ENCODE measurements at places on chromosomes 1 and 21. TPM values are rescaled to one million over a fixed set of nuclear protein-coding genes. Genes with fewer than 3 reads are reported as not detected.

- no peak overlapping the region for H3K27ac ChIP-seq
- no peaks in the 10 kb centered on the region for H3K36me3 ChIP-seq
- no peak for DNase-seq
- H3K4me1 ChIP-seq, result no peaks in the 10 kb centered on the region
- H3K27me3 ChIP-seq, result no peaks in the 10 kb centered on the region
- H3K4me3 ChIP-seq, result no peak overlapping the region
Measured at GRCh38 chr1:201761871-201762270, 67.1 kb upstream of the IPO9 start.

DNA sequence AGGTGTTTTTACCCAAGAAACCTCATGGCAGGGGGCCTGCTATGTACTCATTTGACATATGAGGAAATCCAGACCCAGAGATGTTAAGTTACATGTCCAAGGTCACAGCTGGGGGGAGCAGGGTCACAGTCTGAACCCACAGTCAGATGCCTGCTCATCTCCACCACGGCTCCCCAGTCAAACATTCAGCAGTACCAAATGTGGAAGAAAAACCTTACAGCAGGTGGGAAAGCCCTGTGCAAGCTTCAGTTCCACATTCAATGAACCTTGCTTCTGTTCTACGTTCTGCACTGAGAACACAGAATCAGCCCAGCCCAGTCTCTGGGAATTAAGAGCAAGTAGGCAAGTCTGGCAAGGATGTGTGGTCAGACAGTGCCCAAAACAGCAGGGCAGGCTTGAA, 35.2 kb downstream of the LRP8 start:
- no peak for DNase-seq
- H3K4me3 ChIP-seq, result no peak overlapping the region
- no peaks in the 10 kb centered on the region for H3K36me3 ChIP-seq
- no peaks in the 10 kb centered on the region for H3K27me3 ChIP-seq

DNA sequence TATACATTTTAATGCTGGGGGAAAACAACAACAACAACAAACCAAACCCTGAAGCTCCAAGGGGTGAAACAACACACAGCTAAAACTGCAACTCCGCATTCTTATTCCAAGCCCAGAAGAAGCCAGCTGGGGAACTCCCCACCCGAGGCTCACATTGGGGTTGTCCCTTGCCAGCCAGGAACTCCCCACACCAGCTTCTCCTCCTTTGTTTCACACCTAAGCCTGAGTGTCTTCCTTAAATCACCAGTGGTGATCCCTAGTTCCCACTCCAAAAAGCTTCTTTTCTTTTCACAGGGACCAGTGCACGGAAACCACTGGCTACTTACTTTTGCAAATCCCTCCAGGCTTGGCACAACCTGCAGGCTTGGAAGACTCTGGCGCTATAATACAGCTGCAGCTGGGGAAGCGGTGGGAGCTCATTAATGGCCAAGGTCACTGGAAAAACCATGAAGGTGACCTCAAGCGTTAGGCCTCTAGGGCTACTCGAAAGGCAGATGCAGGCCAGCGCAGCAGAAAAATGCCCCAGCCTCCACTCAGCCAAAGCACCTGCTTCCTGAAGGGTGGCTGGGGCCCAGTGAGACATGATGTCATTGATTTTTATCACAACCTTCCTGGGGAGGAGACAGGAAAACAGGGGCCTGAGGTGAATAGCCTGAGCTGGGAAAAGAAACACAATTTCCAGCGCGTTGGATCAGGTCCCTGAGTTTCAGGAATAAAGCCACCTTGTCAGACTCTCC, 40.1 kb downstream of the TLR5 start:
- H3K4me1 ChIP-seq, result no peaks in the 10 kb centered on the region
- H3K27me3 ChIP-seq, result no peaks in the 10 kb centered on the region
- peak; percentile 28 for DNase-seq
- H3K4me3 ChIP-seq, result no peak overlapping the region
- no peak overlapping the region for H3K27ac ChIP-seq

GRCh38 chr1:39133340-39133684, 71.2 kb upstream of the MACF1 start:
- H3K4me1 ChIP-seq, result peaks cover 38% of the 10 kb centered on the region
- no peaks in the 10 kb centered on the region for H3K36me3 ChIP-seq
- DNase-seq, result no peak
- peak overlapping the region; percentile 93 for H3K27ac ChIP-seq

- no peaks in the 10 kb centered on the region for H3K27me3 ChIP-seq
- H3K4me1 ChIP-seq, result no peaks in the 10 kb centered on the region
- no peaks in the 10 kb centered on the region for H3K36me3 ChIP-seq
- DNase-seq, result no peak
- H3K4me3 ChIP-seq, result no peak overlapping the region
Measured at GRCh38 chr1:186152227-186152619, 222.8 kb downstream of the TPR start.

GRCh38 chr1:105436589-105437259, 1619.8 kb upstream of the PRMT6 start:
- DNase-seq, result no peak
- no peaks in the 10 kb centered on the region for H3K4me1 ChIP-seq
- H3K27ac ChIP-seq, result no peak overlapping the region

PLA2G2F gene
- not detected for total RNA-seq

DNA sequence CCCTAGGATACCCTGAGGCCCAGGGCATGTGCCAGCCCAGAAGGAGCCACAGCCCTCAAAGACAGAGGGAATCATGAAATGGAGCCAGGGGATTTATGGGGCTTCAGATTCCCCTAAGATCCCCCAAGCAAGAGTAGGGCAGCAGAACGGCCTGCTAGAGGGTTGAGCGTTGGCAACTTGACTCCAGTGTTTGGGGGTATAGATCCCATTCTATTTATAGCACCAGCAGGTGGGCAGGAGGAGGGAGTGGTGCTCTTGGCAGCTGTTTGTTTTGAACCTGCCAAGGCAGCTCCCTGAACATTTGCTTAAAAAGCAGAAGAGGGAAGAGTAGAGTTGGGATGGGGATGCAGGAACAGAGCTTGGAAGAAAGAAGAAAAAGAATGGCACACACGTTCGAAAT, 33.7 kb downstream of the GLUL start:
- no peaks in the 10 kb centered on the region for H3K27me3 ChIP-seq
- H3K36me3 ChIP-seq, result no peaks in the 10 kb centered on the region
- no peak for DNase-seq
- no peak overlapping the region for H3K27ac ChIP-seq
- H3K4me1 ChIP-seq, result no peaks in the 10 kb centered on the region

ASTN1 gene
- 1.5 TPM for total RNA-seq

DNA sequence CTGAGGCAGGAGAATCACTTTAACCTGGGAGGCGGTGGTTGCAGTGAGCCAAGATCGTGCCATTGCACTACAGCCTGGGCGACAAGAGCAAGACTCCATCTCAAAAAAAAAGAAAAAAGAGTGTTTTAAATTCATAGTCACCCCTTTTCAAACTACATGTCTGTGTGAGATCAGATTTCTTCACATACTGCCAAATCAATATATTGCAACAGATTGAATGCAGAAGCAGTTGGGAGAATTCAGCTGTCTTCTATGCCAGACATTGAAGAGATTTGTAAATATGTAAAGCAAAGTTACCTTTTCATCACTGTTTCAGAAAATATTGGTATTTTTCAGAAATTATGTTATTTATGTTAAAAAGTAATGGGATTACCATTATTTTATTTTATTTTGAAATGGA, 101.1 kb downstream of the TMEM200B start:
- no peak overlapping the region for H3K27ac ChIP-seq
- DNase-seq, result no peak
- H3K36me3 ChIP-seq, result no peaks in the 10 kb centered on the region
- H3K27me3 ChIP-seq, result no peaks in the 10 kb centered on the region

DNA sequence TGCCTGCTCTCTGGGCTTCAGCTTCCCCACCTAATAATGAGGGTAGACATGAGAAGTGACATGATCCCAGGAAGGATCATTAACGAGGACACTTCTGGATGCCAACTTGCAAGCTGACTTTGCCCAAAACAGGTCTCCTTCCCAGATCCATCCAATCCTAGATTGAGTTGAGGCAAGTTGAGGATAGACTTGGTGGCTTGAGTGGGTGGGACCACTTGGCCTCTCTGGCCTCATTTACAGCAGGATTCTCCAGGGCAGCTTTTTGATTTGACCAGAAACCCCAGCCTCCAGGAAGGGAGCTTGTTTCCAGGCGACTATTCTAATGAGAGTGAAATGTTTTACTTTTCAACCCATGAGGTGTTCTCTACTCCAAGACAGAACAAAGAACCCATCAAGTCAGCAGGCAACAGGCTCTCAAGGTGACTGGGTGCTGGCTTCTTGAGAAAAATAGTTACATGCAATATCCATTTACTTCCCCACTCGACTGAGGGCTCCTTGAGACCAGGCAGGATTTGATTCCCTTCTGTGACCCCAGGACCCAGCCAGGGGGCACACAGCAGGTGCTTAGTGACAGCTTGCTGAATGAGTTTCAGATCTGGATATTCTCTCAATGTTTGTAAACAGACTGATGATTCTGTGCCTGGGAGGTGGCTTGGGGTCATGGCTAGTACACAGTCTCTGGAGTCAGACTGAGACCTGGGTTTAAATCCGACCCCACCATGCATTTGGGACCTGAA, 128.2 kb downstream of the DMRTB1 start:
- H3K36me3 ChIP-seq, result no peaks in the 10 kb centered on the region
- no peak for DNase-seq
- H3K4me3 ChIP-seq, result no peak overlapping the region
- no peak overlapping the region for H3K27ac ChIP-seq
- no peaks in the 10 kb centered on the region for H3K27me3 ChIP-seq
- H3K4me1 ChIP-seq, result no peaks in the 10 kb centered on the region

GRCh38 chr1:225897595-225898514, 8.9 kb upstream of the LEFTY1 start:
- H3K27me3 ChIP-seq, result no peaks in the 10 kb centered on the region
- peaks cover 4% of the 10 kb centered on the region for H3K4me1 ChIP-seq
- no peaks in the 10 kb centered on the region for H3K36me3 ChIP-seq
- no peak for DNase-seq
- peak overlapping the region; percentile 69 for H3K27ac ChIP-seq

DNA sequence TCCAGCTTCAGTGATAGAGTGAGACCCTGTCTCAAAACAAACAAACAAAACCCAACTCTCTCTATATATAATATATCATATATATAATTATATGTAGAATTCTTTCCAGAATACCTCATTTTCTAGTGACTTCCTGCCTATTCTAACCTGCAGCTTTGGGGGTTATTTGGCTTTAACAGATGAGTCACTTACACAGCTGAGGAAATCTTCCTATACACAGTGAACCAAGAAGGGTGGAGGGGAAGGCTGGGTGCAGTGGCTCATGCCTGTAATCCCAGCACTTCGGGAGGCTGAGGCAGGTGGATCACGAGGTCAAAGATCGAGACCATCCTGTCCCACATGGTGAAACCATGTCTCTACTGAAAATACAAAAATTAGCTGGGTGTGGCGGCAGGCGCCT, 9.2 kb downstream of the RAB29 start:
- DNase-seq, result no peak
- H3K27me3 ChIP-seq, result no peaks in the 10 kb centered on the region
- no peak overlapping the region for H3K27ac ChIP-seq
- no peak overlapping the region for H3K4me3 ChIP-seq
- no peaks in the 10 kb centered on the region for H3K36me3 ChIP-seq

RAB13 gene
- 62.6 TPM for total RNA-seq

DNA sequence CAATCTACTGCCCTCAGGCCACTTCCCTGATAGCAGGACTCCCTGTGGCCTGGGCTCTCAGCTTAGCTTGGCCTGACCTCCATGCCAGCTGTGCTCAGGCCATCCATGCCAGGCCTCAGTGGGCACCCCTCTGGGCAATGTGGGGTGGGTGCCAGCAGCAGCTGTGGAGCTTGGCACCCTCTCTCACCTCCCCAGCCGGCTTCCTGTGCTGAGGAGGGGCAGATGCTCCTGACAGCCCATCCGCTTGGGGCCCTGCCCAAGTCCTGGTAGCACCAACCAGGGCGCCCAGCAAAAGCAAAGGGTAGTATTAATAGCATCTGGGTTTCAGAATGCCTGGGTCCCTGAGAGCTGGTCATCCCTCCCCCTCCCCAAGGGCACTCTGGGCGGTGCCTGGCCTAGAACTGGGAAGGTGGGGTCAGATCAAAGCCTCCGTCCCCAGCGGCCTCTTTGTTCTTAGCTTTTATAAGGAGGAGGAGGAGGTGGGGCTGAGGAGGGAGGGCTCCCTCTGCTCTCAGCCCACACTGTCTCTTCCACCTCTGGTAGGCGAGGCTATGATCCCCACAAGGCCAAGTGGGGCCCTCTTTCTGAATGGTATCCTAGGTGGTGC, 6.1 kb downstream of the EFNA4 start:
- no peak overlapping the region for H3K27ac ChIP-seq
- peaks cover 9% of the 10 kb centered on the region for H3K4me1 ChIP-seq
- DNase-seq, result no peak
- no peak overlapping the region for H3K4me3 ChIP-seq

CRP gene
- total RNA-seq, result 0.48 TPM

DNA sequence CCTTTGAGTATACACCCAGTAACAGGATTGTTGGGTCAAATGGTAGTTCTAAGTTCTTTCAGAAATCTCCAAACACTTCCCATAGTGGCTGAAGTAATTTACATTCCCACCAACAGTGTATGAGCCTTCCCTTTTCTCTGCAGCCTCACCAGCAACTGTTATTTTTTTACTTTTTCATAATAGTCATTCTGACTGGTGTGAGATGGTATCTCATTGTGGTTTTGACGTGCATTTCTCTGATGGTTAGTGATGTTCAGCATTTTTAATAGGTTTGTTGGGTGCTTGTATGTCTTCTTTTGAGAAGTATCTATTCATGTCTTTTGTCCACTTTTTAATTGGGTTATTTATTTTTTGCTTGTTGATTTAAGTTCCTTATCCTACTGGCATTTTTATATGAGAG, 26.4 kb upstream of the LAMC1 start:
- no peaks in the 10 kb centered on the region for H3K4me1 ChIP-seq
- DNase-seq, result no peak

GRCh38 chr1:23403735-23404486, 20.6 kb downstream of the TCEA3 start:
- H3K4me1 ChIP-seq, result peaks cover 22% of the 10 kb centered on the region
- no peaks in the 10 kb centered on the region for H3K36me3 ChIP-seq
- H3K27me3 ChIP-seq, result no peaks in the 10 kb centered on the region
- peak overlapping the region; percentile 65 for H3K27ac ChIP-seq
- peak overlapping the region; percentile 9 for H3K4me3 ChIP-seq

DNA sequence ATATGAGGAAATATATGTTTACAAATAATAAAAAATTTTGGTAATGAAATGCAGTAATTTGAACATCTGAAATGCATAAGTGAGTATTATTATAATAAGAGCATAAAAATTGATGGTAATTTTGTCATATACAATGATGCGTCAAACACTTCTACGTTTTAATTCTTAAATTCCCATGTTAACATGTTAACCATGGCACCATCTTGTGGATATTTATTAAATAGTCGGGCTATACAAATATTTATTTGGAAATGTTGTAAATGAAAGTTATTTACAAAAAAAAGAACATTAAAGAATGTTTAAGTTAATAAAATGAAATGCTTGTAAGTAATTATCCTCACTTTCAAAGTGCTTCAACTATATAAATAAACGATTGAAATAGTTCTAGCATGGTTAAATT, 57.2 kb upstream of the C1orf185 start:
- H3K27ac ChIP-seq, result no peak overlapping the region
- H3K27me3 ChIP-seq, result no peaks in the 10 kb centered on the region
- no peak overlapping the region for H3K4me3 ChIP-seq
- DNase-seq, result no peak
- H3K4me1 ChIP-seq, result no peaks in the 10 kb centered on the region

HENMT1 gene
- total RNA-seq, result 5.2 TPM

TMEM269 gene
- total RNA-seq, result 0.16 TPM

GRCh38 chr1:31502926-31503511, 73.3 kb upstream of the TINAGL1 start:
- no peaks in the 10 kb centered on the region for H3K36me3 ChIP-seq
- DNase-seq, result no peak
- H3K27ac ChIP-seq, result no peak overlapping the region
- no peaks in the 10 kb centered on the region for H3K27me3 ChIP-seq

- no peaks in the 10 kb centered on the region for H3K27me3 ChIP-seq
- no peak overlapping the region for H3K4me3 ChIP-seq
- no peaks in the 10 kb centered on the region for H3K4me1 ChIP-seq
- DNase-seq, result no peak
Measured at GRCh38 chr1:187167555-187167954, 338.8 kb downstream of the PLA2G4A start.
